ENCODE measurements at places on chromosomes 1 and 21. TPM values are rescaled to one million over a fixed set of nuclear protein-coding genes. Genes with fewer than 3 reads are reported as not detected.

- DNase-seq, result no peak
Measured at GRCh38 chr1:193700710-193701355, 514.4 kb upstream of the B3GALT2 start.

DNA sequence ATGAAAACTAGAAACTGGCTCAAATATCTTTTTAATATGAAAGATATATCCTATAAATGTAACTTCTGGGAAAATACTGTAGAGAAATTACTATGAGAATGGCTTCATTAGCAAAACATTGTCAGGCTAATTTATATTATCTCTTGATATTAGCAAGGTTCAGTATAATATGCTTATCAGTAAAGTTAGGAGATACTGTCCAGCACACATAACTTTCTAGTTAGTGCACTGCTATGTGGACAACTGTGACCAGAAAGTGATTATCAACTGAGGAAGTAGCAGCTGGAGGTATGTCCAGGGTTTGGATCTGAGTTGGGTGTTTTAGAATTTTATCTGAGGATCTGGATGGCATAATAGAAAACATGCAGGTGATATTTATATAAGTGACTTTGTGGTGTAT, 7.5 kb downstream of the LRRC8C start:
- DNase-seq, result no peak

- DNase-seq, result no peak
Measured at GRCh38 chr1:2638466-2639115, 5.8 kb upstream of the MMEL1 start.

DNA sequence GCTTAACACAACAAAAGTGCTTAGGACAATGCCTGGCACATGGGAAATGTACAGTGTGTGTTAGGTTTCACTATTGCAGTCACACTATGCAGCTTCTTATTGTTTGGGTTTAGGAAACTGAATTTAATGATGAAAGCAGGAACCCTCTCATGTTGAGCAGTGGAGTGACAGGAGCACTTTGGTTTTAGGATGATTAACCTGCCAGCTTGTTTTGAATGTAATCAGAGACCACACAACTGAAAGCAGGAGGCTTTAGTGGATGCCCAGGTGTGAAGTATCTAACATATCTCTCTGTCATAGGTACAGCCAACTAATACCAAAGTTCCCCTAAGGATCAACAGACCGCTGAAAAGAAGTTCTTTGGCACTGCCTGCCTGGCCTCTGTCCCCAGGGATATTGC, 406.9 kb upstream of the USP24 start:
- DNase-seq, result no peak

The MSH4 gene
- total RNA-seq, result 0.19 TPM

The AMPD1 gene
- not detected for total RNA-seq

GRCh38 chr1:42137766-42138165, 15.4 kb upstream of the GUCA2B start:
- DNase-seq, result no peak
